GM03348 (cell line): ENCODE measurements at places on chromosomes 4 and X.
A peak's percentile ranks its signal among the peaks of the same experiment; 100 is the strongest.

GRCh38 chrX:135437867-135438733 is 16.4 kb downstream of the SMIM10L2A start:
- DNase-seq = no peak

- no peak for DNase-seq
Measured at GRCh38 chr4:4580494-4580893, 38.6 kb upstream of the STX18 start.

DNA sequence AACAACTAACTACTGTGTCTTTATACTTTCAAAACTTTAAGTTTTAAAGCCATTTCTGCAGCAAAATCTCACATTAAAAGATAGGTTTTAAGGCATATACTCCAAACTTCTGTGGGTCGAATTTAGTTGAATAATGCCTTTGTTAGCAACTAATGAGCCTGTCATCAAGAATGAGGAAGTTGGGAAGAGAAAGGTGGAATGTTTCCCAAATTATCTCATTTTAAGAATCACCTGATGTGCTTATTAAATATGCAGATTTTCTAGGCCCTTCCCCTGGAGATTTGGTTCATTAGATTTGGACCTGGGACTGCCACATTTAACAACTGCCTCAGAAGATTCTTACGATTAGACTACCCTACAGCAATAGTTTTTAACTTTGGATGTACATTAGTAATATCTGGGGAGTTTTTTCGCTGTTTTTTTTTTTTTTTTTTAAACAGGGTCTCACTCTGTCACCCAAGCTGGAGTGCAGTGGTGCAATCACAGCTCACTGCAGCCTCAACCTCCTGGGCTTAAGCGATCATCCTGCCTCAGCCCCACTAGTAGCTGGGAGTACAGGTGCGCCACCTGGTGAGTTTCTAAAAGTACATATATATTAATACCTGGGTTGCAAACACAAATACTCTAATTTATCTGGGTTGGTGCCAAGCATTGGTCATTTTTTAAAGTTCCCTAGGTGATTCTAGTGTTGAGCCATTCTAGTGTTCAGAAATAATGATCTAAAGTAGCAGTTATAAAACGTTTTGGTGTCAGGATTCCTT is 16.1 kb upstream of the TASL start:
- no peak for DNase-seq

- DNase-seq = no peak
Measured at GRCh38 chr4:26877406-26877805, 16.8 kb downstream of the STIM2 start.

DNA sequence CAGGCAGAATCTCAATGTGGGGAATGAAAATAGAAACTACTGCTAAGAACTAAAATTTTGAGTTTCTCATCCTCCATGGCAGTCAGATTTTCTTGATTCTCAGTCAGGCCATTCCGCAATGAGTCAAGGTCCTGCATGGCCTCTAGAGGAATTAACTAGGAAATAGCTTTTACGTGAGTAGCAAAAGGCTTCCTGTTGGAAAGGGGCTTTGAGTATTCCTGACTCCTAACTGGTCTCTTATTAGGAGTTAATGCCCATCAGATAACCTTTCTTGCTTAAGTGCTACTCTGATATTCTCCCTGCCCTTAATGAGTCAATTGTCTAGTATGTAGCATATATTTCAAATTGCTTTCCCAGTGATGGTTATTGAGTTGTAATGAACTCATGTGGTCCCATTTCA is 65.7 kb upstream of the ARHGAP24 start:
- no peak for DNase-seq

GRCh38 chrX:38233891-38234667 is 13.4 kb upstream of the SRPX start:
- DNase-seq = peak; percentile 47

GRCh38 chr4:107094332-107094731 is 58.2 kb upstream of the DKK2 start:
- DNase-seq = peak; percentile 65

DNA sequence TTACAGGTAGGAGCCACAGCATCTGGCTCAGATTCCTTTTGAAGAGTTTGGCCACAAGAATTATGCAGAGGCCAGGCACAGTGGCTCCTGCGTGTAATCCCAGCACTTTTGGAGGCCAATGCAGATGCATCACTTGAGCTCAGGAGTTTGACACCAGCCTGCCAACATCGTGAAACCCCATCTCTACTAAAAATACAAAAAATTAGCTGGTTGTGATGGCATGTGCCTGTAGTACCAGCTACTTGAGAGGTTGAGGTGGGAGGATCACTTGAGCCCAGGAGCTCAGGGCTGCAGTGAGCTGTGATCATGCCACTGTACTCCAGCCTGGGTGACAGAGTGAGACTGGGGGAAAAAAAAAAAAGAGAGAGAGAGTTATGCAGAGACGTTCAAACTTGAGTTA is 53.0 kb downstream of the MID1IP1 start:
- no peak for DNase-seq

DNA sequence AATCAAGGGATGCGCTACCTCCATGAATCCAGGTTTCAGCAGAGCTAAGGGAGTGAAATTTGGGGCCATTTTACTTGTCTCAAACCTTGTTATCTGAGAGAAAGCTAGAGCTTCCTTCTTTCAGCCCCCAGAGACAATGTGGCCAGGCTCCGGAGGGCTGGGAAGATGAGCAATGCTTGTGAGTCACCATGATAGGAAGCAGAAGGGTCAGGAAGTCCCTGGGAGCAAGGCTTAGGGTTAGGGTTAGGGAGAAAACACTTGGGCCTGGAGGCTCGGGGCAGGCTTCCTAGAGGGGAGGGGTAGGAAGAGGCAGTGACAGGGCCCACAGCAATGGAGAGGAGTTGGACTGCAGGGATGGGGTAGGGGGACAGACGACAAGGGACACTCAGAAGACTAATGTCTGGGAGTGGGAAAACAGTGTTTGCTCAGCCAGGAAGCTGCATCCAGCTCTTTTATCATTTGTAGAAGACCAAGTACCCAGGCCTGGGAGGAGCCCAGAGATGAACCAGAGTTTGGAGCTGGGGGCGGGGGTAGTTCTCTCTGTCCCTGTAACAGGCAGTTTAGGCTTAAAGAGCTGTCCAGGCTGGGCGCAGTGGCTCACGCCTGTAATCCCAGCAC is 16.4 kb upstream of the PORCN start:
- peak; percentile 45 for DNase-seq

- DNase-seq = no peak
Measured at GRCh38 chrX:98380106-98380505, 1496.4 kb downstream of the RPA4 start.

- DNase-seq = no peak
Measured at GRCh38 chr4:41287005-41287404, 30.3 kb downstream of the UCHL1 start.

GRCh38 chr4:57496697-57497471 is 386.7 kb upstream of the IGFBP7 start:
- DNase-seq = no peak

DNA sequence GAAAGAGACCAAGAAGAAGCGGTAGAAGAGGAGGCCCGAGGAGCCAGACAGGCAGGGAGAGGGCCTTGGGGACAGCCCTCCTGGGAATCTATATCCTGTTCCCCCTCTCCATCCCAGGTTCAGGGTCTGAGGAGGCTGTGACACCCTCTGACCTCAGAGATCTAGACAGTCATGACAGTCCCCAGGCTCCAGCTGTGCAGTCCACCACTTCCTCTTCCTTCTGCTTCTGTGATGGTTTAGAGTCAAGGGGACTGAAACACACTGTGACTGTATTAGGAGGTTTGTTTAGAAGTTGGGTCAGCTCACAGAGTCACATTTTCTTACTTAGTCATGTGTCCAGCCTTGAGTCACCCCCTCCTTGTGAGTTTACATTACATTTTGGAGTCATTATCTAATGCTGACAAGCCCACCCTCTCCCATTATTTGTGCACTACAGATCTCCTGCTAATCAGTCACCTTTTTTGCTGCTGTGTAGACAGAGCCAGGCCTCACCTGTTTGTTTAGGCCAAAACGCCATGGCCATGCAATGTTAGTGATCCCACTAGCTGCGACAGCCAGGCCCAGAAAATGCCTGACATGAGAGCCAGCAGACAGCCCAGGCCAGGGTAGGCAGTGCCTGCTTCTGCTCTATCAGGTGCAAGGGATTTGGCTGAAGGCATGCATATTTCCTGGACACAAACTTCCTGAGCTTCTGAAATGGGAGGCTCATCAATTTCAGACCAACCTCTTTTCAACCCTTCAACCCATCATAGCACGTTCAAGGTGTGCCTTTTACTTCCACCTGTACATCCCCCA is 26.0 kb downstream of the MANBA start:
- no peak for DNase-seq

DNA sequence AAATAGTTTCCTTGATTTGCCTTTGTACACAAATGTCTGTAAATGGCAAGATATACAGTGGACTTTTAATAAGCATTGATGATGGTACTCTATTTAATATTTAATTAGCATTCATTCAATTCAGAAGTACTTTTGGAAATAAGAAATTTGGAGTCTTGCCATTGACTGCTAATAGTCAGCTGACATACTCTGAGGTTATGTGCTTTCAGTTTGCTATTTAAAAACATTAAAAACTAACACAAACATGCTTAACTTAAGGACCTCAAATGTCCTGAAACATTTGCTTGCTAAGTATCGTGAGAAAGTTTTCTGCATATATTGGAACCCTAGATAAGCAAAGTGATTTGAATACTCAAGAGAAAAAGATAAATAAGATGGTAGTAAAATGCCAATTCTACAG is 64.6 kb downstream of the REELD1 start:
- no peak for DNase-seq

DNA sequence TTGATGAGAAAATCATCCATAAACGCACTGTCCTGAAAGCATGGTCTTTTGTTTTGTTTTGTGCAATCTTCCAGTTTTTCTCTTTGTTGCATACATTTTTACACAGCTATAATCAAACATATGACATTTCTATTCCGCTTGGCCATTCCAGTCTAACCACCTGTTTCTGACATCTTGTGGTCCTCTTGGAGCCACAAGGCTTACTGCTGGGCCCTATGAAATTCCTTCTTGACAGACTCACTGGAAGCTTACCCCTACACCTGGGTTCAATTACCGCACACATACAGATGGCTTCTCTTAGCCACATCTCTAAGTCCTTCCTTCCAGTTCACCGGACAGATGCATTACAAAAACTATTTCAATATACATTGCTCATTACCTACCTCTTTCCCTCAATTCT is 72.4 kb downstream of the PAPSS1 start:
- no peak for DNase-seq

GRCh38 chrX:135396566-135396965 is 25.2 kb upstream of the SMIM10L2A start:
- DNase-seq = no peak

DNA sequence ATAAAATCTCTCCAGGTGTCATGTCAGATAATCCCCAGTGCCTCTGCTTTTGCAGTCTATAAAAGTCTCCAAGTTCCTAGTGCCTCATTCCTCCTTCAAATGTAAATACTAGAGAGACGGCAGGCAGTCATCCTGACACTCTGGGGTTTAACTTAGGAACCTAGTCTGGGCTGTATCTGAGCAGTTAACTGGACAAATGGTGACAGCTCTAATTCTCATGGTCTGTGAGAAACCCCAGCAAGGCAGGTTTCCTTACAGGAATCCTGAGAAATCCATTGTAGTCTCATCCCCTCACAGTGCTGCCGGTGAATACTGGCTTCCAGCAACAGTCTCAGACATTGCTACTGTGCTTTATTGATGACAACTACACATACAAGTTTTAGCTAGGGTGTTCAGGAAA is 246.8 kb downstream of the SNCA start:
- DNase-seq = no peak

DNA sequence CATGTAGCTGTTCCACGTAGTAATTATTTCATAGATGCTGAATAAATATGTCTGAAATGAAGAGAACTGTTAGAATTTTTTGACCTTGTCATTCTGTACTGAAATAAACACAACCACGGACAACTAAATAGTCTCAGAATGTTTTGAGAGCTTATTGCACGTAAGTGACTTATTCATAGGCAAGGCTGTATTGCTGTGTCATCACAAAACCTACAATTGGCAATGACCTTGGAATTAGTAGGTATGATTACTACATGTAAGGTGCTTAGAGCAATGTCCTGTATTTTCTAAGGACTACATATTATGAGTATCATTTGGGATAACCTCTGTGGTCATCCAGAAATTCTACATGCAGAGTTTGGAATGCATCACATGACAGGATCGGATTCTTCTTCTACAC is 237.2 kb upstream of the PUDP start:
- no peak for DNase-seq

GRCh38 chrX:48589482-48590162 is 7.7 kb upstream of the WDR13 start:
- no peak for DNase-seq

GRCh38 chrX:14802943-14803710 is 69.7 kb downstream of the FANCB start:
- peak; percentile 24 for DNase-seq

DNA sequence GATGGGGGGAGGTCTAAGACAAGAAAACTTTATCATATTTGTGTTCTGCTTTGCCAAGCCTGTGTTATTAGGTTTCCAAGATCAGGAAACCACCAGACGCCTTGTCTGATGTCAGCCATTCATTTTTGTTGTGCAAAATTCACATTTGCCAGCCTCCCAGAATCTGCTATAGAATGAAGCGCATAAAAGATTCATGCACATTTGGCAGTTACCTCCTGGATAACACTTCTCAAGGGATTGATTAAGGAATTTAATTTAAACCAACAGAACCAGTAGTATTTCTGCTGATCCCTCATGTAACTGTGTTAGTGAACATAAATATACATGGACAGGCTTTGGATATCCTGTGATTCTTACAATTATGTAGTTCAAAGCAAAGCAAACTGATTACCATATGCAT is 187.9 kb downstream of the COMMD8 start:
- no peak for DNase-seq

DNA sequence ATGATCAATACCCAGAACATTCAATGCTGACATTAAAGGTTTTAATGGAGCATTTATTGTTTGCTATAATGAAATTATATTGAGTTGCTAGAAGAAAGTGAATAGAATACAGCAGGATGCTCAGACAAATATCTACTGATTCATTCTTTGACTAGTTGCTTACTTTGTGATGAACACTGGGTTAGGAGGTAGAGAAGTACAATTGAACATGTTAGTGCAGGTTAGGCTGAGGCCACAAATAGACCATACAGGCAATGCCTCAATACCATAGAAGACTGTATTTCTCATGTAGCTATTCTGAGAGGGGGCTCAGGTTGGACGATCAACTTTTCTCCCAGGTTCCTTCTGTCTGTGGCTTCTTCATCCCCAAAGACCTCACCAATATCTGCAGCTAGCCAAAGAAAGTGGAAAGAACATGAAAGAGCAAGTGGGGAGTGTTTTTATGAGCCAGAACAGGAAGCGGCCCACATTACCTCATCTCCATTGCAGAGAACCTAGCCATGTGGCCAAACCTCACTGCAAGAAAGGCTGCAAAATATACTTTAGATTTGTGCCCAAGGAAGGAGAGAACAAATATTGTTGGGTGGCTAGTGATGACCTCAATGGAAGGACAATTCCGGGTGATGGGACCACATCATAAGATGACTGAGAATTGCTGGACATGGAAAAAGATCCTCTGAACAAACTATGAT is 180.3 kb upstream of the GATB start:
- DNase-seq = no peak

DNA sequence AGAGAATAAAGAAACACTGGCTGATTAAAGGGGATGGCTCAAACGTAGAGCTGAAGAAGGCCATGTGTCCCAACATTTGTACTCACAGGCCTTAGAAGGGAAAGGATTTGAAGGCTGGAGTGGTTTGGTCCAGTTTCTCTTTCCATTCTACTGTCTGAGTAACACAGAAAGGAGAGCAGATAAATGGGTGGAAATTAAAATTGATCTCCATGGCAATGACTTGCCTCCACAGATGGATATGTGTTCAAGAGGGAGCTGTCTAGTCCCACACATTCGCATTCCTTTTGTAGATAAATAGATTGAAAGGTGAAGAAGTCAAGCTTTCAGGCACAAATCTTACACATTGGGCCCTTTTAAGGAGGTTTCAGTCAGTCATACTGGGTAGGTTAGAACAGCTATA is 74.6 kb downstream of the DOCK11 start:
- no peak for DNase-seq
